ENCODE measurements at places on chromosomes 2 and 18.

GRCh38 chr2:160156665-160157064 lies 43.4 kb downstream of the ITGB6 start:
- DNase-seq: no peak

DNA sequence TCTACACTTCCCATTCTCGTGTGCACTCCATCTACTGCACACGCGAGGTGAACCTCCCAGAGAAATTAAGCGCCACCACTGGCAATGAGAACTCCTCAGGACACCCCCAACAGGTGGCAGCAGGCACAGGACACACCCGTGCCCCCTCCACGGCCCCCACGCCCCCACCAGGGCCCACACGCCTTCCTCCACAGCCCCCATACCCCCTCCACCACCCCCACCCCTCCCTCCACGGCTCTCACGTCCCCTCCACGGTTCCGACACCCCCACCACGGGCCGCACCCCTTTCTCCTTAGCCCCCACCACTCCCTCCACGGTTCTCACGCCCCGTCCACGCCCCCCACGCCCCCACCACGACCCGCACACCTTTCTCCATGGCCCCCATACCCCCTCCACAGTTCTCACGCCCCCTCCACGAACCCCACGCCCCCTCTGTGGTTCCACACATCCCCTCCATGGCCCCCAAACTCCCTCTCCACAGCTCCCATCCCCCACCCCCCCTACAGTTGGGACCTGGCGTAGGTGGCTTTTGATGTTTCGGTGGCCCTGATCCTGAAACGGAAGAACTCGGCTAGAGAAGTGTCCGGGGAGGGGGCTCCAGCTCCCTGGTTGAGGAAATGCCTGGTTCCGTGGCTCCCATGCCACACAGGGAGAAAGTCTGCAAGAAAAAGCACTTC lies 110.8 kb downstream of the ZNF516 start:
- DNase-seq: no peak

- DNase-seq: no peak
These were observed 6.7 kb downstream of the GFPT1 start for GRCh38 chr2:69380072-69380917.

- DNase-seq: no peak
These were observed 256.6 kb downstream of the CYRIA start for GRCh38 chr2:16409006-16409390.

- DNase-seq: no peak
These were observed 15.0 kb upstream of the CYS1 start for GRCh38 chr2:10095175-10095574.

GRCh38 chr2:232951891-232952290 lies 61.2 kb downstream of the NGEF start:
- no peak for DNase-seq

- no peak for DNase-seq
These were observed 86.6 kb downstream of the DNER start for GRCh38 chr2:229627728-229628127.

- DNase-seq: no peak
These were observed 15.9 kb upstream of the CCDC85A start for GRCh38 chr2:56167616-56168562.

- no peak for DNase-seq
These were observed 648.1 kb downstream of the LRP1B start for GRCh38 chr2:141482697-141483096.

DNA sequence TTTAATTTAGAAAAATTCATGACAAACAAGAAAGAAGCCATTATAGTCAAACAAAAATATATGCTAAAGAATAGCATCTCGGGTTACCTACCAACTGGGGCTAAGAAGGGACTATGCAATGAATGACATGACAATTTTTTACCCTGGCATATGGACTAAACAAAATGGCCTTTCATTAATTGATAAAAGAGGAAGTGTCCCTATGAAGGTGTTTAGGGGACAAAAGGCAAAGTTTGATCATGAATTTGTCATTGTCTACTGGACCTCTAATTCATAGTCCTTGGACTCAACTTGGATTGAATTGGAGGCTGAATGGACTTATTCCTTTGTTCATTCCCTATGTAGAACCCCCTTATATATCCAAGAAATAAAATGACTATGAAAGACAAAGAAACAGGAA lies 12.7 kb downstream of the MAIP1 start:
- DNase-seq: no peak

DNA sequence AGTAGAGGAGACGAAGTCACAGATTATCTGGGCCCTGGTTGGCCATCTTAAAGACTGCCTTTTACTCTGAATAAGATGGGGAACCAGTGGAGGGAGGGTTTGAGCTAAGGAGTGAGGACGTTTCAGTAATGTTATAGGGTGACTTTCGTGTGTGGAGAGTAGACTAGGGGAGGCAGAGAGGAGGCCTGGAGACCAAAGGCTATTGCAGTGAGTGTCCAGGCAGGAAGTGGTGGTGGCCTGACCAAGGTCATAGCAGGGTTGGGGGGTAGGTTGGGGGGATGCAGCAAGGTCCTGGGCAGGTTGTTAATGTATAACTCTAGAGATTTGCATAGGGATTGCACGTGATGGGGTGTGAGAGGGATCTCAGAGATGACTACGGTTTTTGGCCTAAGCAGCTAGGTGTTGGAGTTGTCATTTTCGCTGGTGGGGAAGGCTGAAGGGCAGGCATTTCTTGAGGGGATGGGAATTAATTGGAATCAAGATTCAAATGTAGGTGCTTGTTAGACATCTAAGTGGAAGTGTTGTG lies 4.9 kb downstream of the CEP192 start:
- DNase-seq: no peak

DNA sequence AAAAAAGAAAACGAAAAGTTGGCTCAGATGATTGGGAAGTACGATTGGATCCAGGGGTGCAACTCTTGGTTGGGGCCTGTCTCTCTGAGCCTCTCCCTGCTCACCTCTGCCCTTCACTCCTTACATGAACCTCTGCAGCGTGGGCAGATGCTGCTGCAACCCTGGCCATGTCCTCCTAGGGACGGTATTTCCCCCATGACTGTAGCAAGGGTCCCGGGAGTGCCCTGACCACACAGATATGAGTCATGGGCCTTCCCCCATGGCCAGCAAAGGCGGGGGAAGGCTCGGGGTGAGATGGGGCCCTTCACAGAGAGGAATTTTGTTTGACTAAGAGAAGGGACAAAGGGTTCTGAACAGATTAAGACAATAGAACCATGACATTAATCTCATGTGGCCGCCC lies 129.0 kb downstream of the NCK2 start:
- DNase-seq: no peak

- no peak for DNase-seq
These were observed 16.1 kb downstream of the GAREM1 start for GRCh38 chr18:32454593-32454992.

- DNase-seq: no peak
These were observed 128.5 kb downstream of the TANC1 start for GRCh38 chr2:159096901-159097300.

DNA sequence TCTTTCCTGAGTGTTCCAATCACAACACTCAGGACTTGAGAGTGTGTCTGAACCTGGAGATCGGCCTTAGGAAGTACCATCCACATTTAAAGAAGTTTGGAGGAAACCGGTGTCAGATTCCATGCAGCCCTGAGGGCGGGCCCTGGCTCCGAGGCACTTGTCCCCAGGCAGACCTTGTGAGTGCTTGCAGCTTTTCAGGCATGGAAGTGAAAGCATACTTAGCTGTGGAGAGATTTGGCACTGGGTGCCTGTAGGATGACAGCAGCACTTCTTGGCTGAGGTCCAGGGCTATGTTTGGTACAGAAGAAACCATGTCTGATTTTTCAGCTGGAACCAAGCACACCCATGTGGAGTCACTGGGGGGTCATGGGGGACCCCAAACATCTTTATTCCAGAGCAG lies 230.8 kb downstream of the SEPTIN10 start:
- DNase-seq: no peak

DNA sequence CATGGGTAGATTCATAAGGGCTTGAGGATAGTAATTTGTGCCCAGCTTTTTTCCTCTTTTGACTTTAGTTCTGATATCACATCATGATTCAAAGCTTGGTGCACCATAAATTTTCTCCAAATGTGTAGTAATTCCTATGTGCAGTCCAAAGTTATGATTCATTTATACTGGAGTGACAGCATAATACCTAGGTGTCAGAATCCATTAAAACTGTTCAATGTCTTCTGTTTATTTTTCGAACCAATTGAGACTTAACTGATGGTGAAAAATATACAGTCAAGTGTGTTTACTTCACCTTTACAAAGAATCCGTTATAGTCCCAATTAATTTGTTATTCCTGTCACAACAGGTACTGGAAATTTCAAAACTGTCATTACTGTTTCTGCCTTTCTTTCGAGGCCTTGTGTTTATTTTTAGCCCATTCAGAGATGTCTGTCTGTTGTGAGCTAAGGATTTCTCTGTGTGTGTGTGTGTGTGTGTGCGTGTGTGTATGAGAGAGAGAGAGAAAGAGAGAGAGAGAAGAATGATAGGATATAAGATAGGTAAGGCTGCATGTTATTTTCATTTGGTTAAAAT lies 389.7 kb upstream of the ATP5MC3 start:
- no peak for DNase-seq

DNA sequence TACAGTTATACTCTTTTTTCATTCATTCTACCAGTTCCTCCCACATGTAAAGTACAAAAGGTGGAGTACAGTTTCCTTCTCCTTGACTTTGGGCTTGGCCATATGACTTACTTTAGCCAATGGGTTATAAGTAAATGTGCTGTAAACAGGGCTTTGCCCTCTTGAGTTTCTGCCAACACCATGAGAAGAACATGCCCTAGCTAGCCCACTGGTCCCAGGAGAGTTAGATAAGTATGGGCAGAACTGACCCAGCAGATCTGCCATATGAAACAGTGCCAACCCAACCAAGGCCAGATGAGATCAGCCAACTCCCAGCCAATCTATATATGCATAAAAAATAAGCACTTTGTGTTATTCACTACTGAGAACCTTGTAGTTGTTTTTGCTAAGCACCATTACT lies 25.5 kb downstream of the ZC3H8 start:
- no peak for DNase-seq

GRCh38 chr18:9708057-9708433 lies at the start of gene RAB31:
Gene RAB31, plus strand, starts transcription at chr18:9708301. Its CDS starts 105 bp downstream, at chr18:9708406.
- DNase-seq: peak; percentile 12

DNA sequence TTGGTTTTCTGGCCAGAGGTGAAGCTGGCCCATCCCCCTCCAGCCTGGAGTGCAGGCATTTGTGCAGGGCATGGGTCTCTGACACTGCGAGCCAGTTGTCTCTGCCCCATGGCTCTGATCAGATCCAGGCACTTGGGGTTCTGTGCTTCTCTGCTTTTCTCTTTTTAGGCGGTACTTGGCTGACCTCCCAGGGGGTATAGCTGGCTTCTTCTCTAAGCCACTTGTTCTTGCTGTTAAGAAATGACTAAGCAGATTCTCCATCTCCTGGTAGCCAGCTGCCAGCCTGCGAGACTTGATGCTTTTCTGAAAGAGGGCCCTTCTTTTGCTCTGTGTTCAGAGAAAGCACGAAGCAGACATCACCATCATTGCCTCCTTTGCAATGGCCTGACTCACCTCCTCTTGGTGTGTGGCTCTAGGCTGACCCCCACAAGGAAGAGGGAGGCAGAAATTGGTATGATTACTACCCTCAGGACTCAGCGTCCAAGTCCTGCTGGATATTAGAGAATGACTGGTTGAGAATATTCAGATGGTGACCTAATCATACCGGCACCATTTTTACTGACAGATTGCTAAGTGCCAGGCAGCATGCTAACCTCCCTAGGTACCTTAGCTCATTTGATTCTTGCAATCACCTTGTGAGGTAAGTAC lies 32.7 kb downstream of the TNP1 start:
- no peak for DNase-seq

DNA sequence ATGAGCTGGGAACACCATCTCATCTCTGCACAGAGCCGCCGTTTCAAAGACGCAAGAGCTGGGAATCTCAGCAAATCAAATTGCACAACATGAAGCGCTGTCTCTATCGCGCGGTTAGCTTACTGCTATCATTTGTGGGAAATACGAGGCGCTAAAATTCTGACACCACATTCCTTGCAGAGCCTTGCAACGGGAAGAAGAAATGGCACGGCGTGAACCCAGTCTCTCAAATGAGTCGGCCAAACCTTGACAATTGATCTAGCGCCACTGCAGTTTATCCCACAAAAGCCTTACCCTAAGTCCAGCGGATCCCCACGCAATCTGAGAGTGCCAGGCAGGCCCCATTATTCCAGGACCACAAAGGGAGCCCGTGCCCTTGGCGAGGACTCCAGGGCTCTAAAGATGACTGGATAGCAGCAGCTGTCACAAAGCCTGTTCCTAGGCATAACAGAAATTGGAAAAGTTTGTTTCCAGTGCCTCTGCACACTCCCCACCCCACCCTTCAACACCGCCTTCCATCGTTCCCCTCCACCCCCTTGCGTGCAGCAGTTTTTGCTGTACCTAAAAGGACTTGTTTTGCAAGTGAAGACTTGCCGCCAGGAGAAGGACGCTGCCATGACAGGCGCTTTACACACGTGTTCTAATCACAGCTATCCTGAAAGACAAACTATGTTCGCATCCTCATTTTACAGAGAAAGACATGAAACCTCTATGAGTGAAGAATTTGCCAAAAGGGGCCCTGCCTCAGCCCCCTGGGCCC lies 252.4 kb downstream of the EIPR1 start:
- DNase-seq: no peak

GRCh38 chr2:70922235-70923234 lies 13.2 kb upstream of the ATP6V1B1 start:
- DNase-seq: no peak

DNA sequence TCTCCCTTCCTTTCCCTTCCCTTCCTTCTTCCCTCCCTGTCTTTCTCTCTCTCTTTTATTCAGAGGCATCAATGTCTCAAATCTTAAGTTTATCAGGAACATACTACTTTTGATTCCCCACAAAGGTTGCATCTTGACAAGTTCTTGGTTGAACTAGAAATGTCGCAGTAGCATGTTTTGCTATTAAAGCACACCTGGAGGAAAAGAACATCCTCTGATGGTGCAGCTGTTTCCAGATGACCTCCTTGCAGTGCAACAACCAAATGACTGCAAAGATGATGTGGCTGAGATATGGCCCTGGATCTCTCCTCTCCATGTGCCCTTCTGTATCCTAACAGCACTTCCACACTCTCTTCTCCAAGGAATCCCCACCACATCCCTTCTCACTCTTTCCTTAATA lies 127.2 kb downstream of the SLC8A1 start:
- no peak for DNase-seq

GRCh38 chr2:21039979-21040467 lies 3.9 kb downstream of the APOB start:
- no peak for DNase-seq

DNA sequence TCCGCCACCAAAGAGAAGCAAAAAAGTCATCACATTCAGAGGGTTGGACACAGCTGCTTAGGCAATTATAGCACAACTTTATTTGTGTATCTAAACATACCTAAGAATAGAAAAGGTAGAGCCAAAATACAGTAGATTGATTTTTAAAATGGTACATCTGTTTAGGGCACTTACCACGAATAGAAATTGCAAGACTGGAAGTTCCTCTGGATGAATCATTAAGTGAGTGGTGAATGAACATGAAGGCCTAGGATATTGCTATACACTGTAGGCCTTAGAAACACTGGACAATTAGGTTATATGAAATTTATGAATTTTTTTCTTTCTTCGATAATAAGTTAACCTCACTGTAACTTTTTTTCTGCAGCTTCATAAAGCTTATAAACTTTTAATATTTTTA lies 687.0 kb downstream of the BCL11A start:
- DNase-seq: no peak

Data from GOT3 (cell line).